ENCODE measurements at places on chromosomes 5 and 9.

GRCh38 chr9:83271665-83272071 is 208.7 kb upstream of the RASEF start:
- no peak for DNase-seq

GRCh38 chr5:159135896-159136531 is 36.3 kb upstream of the EBF1 start:
- peak; percentile 27 for DNase-seq

GRCh38 chr5:145856285-145856818 is 16.5 kb downstream of the GRXCR2 start:
- no peak for DNase-seq

- DNase-seq = no peak
These were observed 66.6 kb downstream of the RGS3 start for GRCh38 chr9:113530022-113530635.

DNA sequence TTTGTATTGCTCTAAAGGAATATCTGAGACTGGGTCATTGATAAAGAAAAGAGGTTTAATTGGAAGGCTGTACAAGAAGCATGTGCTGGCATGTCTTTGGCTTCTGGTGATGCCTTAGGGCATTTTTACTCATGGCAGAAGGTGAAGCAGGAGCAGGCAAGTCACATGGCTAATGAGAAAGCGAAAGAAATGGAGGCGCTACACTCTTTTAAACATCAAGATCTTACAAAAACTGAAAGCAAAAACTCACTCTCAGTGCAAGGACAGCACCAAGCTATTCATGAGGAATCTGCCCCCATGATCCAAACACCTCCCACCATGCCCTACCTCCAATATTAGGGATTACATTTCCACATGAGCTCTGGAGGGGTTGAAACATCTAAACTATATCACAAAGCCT is 1458.8 kb upstream of the ACO1 start:
- no peak for DNase-seq

GRCh38 chr9:20640331-20641187 is 18.3 kb upstream of the MLLT3 start:
- DNase-seq = no peak

GRCh38 chr9:97591535-97591934 is 41.6 kb downstream of the TSTD2 start:
- no peak for DNase-seq

DNA sequence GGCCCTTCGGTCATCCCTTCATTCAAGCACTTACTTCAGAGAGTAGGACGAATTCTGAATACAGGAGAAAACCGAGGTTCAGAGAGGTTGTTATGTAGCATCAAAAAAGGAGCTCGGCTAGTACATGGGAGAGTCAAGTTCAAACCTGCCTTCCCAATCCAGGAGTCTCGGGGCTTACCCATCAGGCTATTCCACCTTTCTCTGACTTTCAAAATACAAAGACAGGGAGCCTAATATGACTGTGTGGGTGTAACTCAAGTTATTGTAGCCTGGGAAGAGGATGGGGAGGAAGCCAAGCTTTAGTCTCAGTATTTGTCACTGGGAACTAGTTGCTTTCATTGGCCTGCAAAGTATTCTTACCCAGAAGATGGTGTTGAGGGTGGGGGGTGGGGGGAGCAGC is 274.8 kb upstream of the PANK3 start:
- DNase-seq = no peak

GRCh38 chr5:141590127-141590526 is 28.7 kb downstream of the DIAPH1 start:
- no peak for DNase-seq

DNA sequence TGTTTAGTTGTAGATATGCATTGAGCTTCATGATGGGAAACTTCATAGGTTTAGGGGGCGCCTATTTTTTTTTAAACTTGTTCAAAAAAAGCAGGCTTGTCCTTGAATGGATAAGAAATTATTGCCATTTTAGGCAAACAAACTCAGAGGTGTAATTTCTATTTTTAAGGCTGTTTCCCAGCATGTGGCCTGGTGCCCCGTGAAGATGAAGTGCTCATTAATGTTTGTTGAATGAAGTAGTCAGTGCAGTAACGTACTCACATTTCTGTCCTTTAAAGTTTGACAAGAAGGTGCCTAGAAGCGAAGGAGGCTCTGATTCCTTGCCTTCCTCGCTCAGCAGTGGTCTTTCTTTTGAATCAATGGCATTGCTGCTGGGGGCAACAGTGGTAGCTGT is 54.3 kb downstream of the ZNF618 start:
- DNase-seq = no peak

GRCh38 chr5:149810856-149811255 is 80.7 kb downstream of the PPARGC1B start:
- DNase-seq = no peak

DNA sequence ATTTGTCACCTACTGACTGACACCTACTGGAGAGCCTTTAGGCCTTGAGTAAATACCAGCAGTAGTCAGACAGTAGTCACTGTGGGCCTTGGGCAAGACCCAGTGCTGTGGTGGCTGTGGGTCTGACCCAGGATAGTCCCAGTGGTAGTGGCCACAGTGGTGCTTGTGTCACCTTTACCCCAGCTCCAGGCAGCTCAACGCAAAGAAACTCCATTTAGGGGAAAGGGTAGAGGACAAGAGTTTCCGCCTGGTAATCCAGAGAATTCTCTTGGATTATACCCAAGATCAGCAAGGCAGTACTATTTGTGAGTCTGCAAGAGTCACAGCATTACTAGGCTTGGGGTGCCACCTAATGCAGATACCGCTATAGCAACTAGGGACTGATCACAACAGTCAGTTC is 28.9 kb downstream of the CERT1 start:
- DNase-seq = no peak

GRCh38 chr5:135364421-135365262 is 34.4 kb downstream of the MACROH2A1 start:
- DNase-seq = no peak

GRCh38 chr9:121233906-121234831 is 32.5 kb upstream of the RAB14 start:
- no peak for DNase-seq

GRCh38 chr9:123925819-123926218 is 4.1 kb downstream of the DENND1A start:
- no peak for DNase-seq

DNA sequence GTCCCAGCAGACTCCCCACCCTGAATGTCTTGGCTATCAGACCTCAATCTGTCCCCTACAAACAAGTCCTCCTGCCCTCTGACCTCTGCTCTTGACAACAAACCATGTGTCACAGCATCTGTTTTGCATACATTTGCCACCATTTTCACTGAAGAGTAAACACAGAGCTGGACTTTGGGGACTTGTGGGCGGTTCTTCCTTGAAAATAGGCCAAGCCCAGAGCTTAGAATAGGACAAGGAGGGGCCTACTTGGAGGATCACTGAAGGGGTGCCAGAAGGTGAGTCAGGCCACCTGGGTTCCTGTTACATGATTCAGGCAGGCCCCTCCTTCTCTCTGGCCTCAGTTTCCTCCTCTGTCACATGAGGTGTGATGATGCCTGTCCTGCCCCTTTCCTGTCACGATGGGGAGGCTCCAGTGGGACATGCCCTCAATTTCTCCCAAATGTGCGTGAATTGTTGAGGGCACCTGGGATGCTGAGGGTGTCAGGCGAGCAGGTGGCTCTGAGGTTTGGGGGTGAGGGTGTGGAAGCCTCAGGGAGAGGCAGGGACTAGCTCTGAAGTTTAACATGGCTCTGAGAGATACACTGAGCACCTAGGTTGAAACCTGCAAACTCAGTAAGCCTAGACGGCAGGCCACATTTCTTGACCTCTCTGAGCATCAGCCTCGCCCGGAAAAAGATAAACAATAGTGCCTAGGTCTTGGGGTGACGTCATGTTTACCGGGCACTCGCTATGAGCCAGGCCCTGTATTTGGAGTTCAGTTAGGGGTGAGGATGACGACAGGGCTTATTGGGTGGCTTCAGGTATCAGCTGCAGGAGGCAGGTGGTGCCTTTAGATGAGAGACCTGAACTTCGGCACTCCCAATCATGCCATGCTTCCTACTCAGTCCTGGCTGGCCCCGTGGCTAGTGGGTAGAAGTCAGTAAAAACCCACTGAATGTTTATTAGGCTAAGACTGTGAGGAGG is 107.6 kb upstream of the PITX1 start:
- DNase-seq = no peak

- no peak for DNase-seq
These were observed 87.5 kb downstream of the CAMK4 start for GRCh38 chr5:111311666-111312065.

GRCh38 chr5:502325-503079 is 21.7 kb downstream of the SLC9A3 start:
- DNase-seq = no peak

DNA sequence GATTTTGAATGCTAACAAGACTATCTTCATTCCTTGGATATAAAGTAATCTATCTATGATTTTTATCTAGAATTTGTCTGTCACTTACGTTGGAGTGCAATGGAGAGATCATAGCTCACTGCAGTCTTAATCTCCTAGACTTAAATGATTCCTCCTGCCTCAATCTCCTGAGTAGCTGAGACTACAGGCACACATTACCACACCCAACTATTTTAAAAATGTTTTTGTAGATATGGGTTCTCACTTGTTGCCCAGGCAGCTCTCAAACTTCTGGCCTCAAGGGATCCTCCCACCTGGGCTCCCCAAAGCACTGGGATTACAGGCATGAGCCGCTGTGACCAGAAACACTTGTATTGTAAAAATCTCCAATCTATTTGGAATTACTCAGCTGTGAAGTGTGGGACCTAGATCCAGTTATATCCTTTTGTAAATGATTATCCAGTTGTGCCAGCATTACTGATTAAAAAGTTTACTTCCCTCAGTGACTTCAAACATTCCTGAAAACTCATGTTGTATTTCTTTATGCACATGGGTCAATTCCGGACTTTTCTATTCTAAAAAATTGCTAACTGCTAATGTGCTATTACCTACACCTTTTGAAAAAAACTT is 1793.8 kb upstream of the WWC1 start:
- no peak for DNase-seq

- no peak for DNase-seq
These were observed 15.3 kb upstream of the ELAVL2 start for GRCh38 chr9:23841304-23841703.

DNA sequence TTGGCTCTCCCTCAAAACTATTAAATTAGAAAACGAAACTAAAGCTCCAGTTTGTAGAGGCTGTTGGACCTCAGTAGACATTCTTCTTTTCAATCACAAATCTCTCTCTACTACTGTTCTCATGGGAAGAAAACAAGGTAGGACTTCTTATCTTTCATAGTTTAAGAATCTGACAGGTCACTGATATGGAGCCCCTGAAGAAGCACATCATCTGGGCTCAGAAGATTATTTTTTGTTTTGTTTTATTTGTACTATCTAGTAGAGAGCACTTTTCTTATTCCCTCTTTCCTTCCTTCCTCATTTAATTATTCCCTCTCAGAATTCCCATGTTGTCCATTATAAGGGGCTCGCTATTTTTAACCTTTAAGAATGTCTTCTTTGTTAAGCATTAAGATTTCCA is 26.3 kb downstream of the STARD4 start:
- DNase-seq = no peak

DNA sequence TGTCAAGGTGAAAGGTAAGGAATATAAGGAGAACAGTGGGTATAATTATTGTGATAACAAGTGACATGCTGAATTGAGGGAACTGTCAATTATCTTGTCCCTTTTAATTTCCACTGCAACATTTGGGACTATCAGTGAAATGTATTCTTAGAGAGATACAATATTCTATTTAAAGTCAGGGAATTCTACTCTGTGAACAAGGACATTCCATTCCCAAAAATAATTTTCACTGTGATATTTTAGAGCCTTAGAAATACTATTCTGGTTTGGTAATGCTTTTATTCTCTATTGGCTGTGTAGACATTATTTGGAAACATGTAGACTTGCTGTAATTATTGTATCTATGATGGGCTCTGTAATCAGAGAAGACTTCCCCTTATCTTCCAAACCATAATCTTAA is 248.0 kb upstream of the PCSK5 start:
- DNase-seq = no peak

GRCh38 chr5:107518190-107518589 is 152.5 kb downstream of the EFNA5 start:
- DNase-seq = no peak

DNA sequence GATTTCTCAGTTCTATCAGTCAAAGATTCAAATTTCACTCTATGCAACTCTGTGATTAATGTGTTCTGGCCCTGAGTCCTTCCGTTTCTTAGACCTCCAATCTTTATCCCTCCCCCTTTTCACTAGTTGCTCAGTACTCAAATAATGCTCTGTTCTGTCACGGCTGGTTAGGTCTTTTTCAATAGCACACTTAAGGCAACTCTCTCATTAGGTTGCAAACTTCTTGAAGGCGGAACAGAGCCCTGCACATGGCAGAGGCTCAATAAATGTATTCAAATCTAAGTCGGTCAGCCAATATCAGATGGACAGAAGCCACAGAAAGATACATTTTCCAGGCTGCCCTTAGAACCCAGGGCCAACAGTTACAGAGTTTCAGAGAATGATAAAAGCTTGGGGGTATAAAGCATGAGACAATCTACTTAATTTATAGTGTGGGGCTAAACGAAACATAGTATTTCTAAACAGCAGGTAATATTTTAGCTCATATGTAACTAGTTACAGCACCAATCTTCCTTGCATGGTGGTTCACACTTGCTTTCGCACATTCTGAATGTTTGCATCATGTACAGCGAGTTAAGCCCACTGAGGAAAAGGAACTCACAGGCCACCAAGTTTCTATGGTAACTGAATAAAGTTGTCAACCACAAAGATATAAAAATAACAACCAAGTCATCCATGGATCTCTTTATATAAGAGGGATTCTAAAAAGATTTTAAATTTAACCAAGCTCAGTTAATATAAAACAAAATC is 67.1 kb upstream of the GOLPH3 start:
- DNase-seq = no peak

- DNase-seq = no peak
These were observed 72.3 kb downstream of the ANGPTL2 start for GRCh38 chr9:127050152-127050551.

GRCh38 chr9:86281593-86282076 is 703 bp downstream of the ISCA1 start:
- no peak for DNase-seq

GRCh38 chr9:6759185-6759977 is 1.6 kb downstream of the KDM4C start:
- DNase-seq = peak; percentile 75

DNA sequence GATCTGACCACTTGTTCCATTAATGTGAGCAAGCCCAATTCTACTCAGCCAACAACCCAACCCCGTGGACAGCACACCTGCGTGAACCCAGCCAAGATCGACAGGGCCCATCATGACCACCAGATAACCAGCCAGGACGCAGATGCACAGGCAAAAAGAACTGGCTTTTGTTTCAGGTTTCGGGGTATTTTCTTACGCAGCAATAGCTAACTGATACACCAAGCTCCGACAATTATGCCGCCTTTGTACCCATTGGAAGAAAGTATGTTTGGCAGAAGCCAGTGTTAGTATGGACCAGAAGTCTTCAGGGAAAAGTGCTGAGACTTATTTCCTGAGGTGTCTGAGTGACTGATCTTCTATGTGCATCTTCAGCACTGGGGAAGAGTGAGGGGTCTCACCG is 6.0 kb upstream of the ADAMTS16 start:
- no peak for DNase-seq

- no peak for DNase-seq
These were observed 159.0 kb downstream of the PJA2 start for GRCh38 chr5:109250533-109251329.

GRCh38 chr9:72476617-72477437 is 44.6 kb upstream of the TMC1 start:
- DNase-seq = no peak

GRCh38 chr5:18397371-18397770 is 763.1 kb downstream of the TAF11L14 start:
- DNase-seq = no peak

All from amniotic stem cell (primary cell).